ENCODE measurements at places on chromosomes 3 and 15.

GRCh38 chr3:89682556-89682955 is 575.1 kb downstream of the EPHA3 start:
- DNase-seq, result no peak

DNA sequence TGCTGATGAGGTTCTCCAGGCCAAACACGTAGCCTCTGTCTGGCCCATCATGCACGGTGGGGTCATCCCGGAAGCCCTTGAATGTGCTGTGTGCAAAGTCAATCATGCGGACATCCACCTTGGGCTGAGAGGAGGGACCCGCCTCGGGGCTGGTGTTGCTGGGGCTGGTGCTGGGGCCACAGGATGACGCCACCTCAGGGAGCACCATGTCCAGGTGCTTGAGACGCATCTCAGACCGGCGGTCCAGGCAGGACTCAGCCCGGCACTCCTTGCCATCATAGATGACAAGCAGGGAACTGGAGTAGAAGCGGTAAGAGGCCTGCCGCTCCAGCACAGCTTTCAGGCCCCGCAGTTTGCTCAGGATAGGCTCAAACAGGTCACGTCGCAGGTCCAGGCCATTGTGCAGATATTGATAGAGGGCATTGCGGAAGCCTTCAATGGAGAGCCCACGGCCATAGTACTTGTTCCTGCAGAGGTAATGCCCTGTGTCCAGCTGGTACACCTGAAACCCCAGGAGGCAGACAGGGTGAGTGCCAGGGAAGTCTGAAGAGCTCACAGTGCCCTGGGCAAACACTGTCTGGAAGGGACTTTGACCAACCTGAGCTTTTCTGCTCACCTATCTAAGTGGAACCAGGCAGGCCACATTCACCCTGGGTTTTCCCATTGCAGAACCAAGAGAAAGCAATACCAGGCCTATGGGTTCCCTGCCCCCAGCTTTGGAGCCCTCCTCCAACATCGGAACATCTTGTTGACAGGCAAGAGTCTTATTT is 3.6 kb upstream of the GMPPB start:
- DNase-seq, result no peak

- DNase-seq, result peak; percentile 71
Measured at GRCh38 chr15:91426412-91426811, 326.4 kb downstream of the SV2B start.

DNA sequence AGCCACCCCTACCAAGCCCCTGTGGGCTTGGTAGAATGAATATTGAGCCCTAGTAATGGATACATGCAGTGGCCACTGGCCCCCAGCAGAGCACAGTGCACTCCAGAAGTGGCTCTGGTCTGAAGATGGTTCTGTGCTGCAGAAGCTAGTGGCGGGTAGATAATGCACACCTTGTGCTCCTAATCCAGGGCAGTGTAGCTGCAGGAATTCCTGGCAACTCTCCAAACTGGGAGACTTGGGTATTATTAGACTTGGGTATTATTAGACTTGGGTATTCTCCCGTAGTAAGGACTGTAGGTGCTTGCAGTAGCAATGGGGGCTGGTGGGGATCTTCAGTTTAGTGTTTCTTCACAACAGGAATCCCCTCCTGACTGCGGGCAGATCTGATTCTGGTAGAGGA is 34.7 kb downstream of the NUSAP1 start:
- no peak for DNase-seq

DNA sequence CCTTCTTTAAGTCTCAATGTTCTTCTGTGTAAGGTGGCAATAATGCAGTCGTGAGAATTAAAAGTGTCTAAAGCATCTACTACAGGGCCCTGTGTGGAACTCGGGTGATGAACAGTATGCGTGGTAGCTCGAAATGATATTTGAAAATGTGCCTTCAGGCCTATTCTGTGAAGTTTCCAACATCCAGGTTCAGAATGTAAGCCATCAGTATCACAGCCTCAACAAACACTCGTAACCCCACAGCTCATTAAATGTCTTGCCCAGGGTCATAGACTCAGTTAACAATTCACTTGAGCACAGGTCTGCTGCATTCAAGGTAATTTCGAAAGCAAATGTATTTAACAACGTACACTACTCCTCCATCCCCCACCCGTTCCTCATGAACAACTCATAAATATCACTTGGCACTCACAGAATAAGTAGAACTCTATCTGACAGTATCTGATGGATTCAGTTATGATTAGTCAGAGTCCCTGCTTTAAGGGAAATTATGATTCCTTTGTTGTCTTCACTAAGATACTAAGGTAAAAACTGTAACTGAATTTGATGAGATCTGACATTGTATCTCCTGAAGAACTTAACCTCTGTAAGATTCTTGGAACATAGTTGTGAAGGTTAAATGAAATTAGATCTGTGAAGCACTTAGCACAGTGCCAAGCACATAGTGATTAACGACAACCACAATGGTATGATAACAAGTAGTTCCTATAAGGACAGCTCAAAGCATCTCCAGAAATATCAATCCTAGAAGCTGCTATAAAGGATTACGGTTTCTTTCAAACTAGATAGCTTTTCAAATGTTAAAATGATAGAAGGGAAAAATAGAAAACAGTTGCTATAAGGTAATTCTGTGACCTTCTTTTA is 642.3 kb downstream of the TBL1XR1 start:
- no peak for DNase-seq

DNA sequence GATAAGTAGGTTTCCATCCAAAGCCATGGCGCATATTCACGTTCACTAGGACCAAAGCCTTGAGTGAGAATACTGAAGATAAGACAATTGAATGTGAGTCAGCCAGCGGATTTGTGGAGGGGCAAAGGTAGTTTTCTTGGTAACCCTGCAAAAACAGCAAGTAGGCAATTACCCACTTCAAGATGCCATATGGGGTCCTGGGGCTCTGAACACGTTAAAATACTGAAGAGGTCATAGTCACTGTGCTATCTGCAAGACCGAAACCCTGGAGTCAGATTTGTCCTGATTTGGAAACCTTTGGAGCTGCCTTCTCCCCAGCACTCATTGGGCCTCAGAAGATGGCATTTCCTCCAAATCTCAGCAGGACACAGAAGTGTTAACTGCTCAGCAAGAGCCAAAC is 646.9 kb upstream of the LMCD1 start:
- DNase-seq, result no peak

DNA sequence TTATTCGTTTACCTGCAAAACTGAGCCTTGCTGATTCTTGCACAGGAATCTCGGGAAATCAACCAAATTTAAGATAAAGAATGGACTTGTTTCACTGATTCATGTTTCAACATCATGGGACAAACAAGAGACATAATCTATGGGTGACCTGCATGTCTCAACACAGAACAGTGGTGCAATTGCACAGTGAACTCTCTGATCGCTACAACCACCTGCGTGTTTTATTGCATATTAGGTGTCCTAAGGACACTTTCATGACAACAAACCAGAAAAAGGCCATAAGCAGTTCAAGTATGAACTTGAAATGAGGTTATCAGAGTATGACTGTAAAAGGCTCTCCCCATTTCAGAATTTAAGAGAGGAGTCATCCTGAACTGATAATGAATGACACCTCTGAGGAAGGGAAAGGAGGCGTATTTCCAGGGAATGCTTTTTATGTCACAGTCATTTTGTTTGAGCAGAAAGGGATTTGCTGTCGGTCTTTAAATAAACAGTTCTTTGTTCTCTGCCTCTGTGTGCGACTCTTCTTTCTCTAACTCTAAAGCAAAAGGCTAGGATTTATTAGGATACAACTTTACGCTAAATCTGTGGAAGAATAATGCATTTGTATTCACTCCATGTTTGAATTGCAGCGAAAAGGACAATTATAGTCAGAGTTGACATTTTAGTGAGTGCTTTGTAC is 167.2 kb downstream of the RBMS3 start:
- DNase-seq, result no peak

DNA sequence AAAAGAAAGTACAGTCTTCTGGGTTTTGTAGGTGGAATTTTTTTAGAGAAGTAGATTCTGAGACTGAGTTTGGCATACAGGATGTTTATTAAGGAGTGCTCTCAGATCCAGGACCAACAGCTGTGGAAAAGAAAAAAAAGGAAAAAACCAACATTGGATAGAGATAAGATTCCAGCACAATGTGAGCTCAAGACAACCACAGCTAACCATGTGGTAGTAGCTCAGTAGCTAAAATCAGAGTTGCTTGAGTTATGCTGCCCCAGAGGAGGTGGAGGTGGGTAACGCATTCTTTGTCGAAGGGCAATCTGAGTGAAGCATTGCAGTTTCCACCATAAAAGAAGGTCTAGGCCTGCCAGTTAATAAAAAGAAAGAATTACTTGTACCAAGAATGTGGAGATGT is 904.3 kb downstream of the NSUN3 start:
- no peak for DNase-seq

DNA sequence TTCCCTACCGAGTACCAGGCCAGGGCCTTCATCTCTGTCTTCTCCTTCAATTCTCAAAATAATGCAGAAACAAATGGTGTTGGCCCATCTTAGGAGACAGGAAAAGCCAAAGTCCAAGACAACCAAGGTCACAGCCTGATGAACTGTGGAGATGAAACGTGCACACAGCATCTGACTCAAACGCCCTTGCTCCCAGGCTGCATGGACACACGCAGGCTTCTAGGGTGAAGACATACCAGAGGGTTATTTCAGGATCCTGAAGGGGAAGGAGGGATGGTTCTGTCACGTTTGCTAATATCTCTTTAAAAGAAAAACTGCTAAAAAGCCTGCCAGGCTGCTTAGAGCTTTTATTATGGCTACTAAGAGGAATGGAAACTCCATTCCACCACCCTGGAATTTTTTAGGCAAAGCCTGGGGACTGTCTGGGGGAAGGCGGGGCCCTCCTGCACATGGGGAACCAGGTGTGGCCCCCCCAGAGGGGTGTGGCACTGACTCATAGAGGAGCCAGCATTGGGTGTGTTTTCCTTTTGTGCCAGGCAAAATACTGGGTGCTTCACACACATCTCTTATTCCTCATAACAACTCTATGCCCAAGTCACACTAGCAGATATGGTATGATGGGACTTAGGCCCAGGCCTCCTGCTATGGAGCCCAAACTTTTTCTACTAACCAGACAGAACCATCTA is 62.9 kb downstream of the UMPS start:
- DNase-seq, result no peak
